Dorsolateral prefrontal cortex (tissue), 122 donors: ENCODE measurements at places on chromosomes 12 and 14.

- DNase-seq = no peak
Observed at GRCh38 chr14:56092763-56093162, 25.4 kb upstream of the PELI2 start.

- no peak for DNase-seq
Observed at GRCh38 chr12:106227641-106228319, 20.0 kb downstream of the CKAP4 start.

DNA sequence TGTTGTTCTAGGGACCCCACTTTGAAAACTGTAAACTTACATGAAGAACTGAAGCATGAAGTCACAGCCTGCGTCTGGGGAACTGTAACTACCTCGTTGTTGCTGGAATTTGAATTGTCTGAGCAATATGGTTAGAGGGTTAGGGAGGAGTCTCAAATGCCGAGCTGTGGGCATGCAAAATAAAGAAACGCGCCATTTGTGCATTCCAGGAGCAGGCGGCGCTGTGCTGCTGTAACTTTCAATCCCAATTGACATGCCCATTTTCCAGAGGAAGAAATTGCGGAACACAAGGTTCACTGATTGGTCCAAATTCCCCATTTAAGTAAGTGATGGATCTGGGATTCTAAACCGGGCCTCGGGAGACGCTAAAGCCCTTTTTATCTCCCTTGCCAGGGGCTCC is 61.3 kb downstream of the ZNF664 start:
- DNase-seq = no peak

GRCh38 chr14:101534198-101534597 is 27.1 kb upstream of the DIO3 start:
- DNase-seq = no peak

- no peak for DNase-seq
Observed at GRCh38 chr12:16238661-16239060, 38.8 kb downstream of the SLC15A5 start.

- peak; percentile 94 for DNase-seq
Observed at GRCh38 chr12:25195056-25195971, at the start of the genes DNAI7 and ETFRF1. Gene DNAI7, minus strand, starts transcription at chr12:25195160. Its CDS starts 82 bp downstream, at chr12:25195078. Gene ETFRF1, plus strand, starts transcription at chr12:25195237. Its CDS starts 8,720 bp downstream, at chr12:25203957.

DNA sequence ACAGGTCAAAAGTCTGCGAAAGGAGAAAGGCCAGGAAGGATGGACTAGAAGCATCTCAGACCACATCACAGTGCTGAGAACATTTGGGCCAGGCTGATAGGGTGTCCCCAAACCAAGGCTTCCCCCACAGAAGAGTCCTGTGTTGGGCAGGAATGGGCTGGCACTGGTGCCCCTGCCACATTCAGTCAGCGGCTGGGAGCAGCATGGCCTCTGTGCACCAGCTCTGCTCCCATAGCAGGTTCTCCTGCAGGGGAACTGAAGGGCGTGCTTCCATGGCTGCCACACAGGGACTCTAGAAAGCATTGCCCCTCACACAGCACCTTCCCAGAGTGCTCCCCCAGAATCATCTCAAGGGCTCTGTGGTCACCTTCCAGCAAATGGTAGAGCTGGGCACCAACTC is 17.5 kb downstream of the EVL start:
- DNase-seq = no peak

GRCh38 chr14:90559811-90560492 is 163.1 kb downstream of the CALM1 start:
- DNase-seq = no peak

- DNase-seq = no peak
Observed at GRCh38 chr14:90675399-90675798, 140.8 kb downstream of the TTC7B start.

DNA sequence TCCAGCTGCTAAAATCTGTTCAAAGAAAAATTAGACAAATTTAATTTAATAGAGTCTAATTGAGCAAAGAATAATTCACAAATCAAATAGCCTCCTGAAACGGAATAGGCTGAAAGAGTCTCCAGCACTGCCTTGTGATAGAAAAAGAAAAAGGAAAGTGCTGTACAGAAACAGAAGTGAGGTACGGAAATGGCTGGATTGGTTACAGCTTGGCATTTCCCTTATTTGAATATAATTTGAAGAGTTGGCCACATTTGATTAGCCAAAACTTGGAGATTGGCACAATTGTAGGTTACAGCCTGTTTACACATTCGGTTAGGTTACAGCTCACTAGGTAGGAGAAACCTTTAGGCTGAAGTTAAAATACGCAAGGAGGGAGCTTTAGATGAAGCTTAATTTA is 24.8 kb upstream of the PCED1B start:
- no peak for DNase-seq

DNA sequence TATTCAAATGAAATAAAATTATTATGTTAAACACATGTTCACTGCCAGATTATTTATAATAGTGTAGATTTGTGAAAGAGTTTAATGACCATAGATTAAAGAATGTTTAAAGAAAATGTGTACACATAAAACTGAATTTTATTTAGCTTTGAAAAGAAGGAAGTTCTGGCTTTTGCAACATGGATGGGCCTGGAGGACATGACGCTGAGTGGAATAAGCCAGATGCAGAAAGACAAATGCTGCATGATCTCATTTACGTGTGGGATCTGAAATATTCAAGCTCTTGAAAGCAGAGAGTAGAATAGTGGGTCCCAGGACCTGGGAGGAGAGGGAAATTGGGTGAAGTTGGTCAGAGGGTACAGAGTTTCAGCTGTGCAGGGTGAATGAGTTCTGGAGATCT is 1261.2 kb downstream of the TMEM121 start:
- no peak for DNase-seq

GRCh38 chr12:113443030-113443539 is 20.9 kb downstream of the SDSL start:
- no peak for DNase-seq

DNA sequence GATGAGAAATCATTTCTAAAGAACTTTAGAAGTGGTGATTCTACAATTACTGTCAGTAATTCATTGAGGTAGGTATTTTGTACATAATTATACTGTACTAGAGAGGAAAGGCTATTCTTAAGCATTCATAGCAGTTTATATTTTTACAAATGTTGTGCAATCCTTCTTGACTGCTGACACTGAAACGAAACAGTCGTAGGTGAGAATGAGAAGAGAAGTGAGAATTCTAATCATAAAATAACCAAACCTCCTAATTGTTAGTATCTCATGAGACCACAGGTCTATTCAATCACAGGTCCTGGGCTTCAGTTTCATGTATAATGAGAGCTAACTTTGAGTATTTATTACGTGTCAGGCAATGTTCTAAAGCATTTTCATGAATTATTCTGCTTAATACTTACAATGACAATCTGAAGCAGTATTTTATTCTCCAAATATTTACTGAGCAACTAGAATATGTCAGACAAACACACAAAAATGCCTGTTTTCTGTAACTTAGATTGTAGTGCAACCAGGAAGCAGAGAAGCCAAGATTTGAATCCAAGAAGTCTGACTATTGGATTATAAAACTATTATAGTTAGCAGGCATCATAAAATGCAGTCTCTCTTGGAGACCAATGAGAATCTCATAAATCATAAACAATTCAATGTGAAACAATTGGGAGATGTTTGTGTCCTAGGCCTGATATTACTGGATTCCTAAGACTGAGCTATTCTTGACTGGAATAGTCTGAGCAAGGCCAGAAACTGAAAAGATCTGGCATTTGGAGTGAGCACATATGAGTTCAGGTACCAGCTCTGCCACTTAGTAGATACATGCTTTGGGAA is 24.3 kb downstream of the RERG start:
- DNase-seq = no peak

DNA sequence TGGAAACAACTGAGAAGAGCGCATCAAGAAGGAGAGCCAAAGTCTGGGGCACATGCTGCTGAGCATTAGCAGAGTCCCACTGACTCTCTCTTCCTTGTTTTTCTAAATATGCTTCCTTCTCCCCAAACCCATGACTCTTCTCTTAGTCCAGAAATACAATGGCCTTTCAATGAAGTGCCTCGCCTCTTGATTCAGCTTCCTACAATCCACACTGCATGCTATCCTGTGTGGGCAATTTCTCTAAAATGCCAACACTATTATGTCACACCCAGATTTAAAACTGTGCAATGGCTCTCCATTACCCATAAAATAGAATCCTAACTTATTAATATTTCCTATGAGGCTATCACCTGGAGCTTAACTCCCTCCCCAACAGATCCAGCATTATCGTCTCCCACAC is 198.6 kb downstream of the RPAP3 start:
- no peak for DNase-seq

DNA sequence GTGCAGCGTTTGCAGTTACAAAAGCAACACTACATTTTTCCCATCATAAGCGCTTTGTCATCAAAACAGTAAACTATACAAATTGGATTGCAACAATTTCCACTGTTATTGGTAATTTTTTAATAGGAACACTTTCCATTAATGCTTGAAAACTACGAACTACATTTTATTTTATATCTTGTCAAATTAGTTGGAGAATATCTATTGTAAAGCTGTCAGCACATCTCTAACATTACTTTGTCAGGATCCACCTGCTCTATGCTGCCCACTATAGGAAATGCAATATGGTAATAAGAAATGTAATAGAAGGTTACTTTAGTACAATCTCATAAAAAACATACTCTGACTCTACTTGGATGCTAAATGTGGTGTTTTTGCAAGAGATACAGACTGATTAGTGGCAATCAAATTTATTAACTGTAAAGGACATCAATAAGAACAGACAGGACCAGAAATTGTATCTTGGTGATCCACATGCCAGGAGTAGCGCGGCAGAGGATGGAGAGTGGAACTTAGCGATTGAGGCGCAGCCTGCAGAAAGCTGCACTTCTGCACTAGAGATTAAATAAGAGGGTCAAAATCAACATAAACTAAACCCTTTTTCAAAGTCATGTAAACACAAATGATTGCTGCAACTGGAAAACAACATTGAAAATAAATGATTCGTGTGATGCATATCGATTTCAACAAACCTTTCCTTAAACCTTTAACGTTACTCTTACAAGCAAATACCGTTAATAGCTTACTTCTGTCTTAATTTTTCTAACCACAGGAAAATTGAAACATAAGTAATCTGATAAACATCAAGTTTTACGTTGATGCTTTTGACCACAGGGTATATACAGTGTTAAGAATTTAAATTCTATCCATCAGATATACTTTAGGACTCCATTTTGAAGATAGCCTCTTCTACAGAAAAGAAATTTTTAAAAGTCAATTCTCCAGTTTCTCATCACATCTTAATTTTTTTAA is 3.6 kb upstream of the ARID2 start:
- DNase-seq = no peak

DNA sequence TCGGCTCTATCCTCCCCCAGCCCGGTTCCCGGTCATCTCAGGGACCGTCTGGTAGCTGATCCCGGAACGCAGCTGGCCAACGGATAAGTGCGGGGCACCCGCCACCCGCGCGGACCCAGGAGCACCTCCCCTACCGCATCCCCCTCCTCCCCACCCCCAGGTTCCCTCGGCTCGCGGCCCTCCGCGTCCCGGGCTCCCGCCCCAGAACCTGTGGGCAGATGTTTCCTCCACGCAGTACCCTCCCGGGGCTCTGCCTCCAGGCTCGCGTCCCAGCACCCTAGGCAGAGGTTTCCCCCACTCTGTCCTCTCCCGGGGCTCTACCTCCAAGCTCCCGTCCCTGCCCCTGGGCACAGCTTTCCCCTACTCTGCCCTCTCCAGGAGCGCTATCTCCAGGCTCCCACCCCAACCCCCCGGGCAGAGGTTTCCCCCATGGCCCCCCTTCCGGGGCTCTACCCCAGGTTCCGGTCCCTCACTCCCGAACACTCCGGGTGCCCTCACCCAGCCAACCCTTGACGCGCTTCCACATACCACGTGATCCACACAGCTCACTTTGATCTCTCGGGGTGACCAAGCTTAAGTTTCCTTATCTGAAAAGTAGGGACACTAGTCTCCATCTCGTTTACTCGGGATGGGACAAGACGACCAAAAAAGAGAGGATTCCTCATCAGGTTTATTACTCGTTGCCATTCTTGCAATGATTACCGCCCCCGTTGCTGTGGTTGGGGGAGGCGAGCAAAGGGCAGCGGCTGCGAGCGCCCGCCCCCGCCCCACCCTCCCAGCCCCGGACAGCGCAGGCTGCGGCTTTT is at the start of gene CCDC38:
TSS of gene CCDC38 (minus strand) at position 91 of the 806 bp plus-strand sequence. CDS start 6,105 bp downstream, outside the sequence.
- DNase-seq = peak; percentile 80

GRCh38 chr14:97641827-97642226 is 844.6 kb downstream of the VRK1 start:
- DNase-seq = no peak

DNA sequence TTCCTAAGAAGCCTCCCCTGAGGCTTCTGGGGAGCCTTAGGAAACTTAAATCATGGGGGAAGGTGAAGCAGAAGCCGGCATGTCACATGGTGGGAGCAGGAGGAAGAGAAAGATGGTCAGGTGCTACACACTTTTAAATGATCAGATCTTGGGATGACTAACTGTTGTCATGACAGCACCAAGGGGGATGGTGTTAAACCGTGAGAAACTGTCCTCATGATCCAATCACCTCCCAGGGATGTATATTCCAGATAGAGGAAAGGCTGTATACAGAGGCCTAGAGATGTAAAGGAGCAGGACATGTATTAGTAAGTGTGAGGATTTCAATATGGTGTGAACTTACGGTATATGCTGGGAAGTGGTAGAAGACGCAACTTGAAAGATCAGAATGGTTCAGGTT is 121.1 kb downstream of the CAND1 start:
- no peak for DNase-seq

DNA sequence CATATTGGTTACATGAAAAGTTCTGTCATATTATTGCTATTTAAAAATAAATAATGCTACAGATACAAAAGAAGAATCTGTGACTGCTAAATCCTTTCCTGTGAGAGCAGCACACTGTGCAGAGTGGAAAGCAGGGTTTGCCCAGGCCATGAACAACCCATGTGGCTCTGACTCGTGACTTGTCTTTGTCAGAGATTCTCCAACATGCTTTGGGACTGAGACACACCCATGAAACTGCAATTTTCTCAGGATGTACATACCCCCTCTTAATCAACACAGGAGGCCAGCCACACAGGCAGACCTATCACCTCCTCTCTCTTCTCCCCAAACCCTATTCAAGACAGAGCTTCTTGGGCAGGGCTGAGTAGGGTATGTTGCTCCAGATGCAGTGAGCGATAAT is 96.8 kb upstream of the NTF3 start:
- DNase-seq = no peak

- no peak for DNase-seq
Observed at GRCh38 chr12:19778797-19779196, 339.5 kb downstream of the AEBP2 start.

- no peak for DNase-seq
Observed at GRCh38 chr12:1994429-1995143, 9.7 kb downstream of the DCP1B start.

GRCh38 chr12:68374307-68374982 is 42.3 kb upstream of the MDM1 start:
- no peak for DNase-seq

DNA sequence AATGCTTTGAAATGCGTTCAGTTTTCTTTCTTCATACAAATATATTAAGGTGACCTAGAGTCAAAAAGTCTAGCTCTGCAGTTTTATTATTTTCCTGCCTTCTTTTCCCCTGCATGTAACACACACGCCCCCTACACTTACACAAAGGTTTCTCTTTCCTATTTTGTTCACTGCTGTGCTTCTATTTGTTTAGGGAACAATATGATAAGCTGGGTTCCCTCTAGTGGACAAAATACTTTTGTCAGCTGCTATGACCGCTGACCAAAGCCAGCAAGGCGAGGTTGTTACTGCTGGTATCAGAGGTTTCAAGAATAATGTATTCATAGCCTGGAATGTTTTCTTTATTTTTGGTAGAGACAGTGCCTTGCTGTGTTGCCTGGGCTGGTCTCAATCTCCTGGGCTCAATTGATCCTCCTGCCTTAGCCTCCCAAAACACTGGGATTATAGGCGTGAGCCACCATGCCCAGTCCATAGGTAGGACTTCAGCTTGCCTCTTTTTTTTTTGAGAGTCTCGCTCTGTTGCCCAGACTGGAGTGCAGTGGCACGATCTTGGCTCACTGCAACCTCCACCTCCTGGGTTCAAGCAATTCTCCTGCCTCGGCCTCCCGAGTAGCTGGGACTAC is 33.4 kb downstream of the FNTB start:
- DNase-seq = no peak
